ENCODE measurements at places on chromosomes 2 and 18.
A peak's percentile ranks its signal among the peaks of the same experiment; 100 is the strongest.

- DNase-seq = no peak
These were observed 75.5 kb upstream of the STON1 start for GRCh38 chr2:48454504-48454903.

GRCh38 chr2:55672630-55673029, 21.0 kb downstream of the PNPT1 start:
- no peak for DNase-seq

DNA sequence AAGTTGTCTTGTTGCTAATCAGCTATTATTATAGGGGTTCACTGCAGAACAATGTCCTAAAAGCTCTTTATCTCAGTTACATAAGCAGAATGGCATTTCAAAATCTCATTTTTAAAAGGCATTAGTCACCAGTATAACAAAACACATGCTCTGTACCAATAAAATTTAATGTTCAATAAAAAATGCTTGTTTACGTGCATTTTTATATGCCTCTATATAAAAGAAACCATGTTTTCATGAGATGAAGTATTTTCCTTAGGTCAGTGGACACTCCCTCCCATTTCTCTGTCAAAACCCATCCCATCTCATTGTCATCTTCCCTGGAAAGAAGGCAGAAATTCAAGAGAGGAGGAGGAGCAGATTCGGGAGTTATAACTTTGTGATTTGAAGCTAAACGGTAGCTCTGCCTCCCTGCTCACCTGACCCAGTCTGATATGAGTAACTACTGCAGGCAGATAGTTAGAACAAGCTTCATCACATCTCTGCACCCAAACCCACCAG, 231.9 kb upstream of the SIX2 start:
- DNase-seq = no peak

DNA sequence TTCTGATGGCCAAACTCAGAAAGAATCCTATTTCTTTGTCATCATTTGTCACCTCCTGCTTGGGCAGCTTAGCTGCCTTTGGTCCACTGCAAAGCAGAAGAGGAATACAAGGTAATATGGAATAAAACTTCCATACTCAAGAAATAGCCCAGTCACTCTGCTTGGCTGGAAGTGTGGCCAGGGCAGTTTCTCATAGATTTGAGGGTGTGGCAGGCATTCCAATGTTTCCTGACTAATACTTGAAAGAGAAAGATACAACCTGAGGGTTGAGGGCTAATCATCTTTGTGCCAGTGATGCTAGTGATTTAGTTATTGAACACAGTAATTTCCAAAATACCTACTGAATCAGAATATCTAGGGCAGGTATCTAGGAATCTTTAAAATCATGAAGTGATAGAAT, 83.1 kb downstream of the FAM161A start:
- DNase-seq = no peak

GRCh38 chr2:9648821-9649220, 18.0 kb upstream of the YWHAQ start:
- DNase-seq = peak; percentile 99
